ENCODE measurements at places on chromosomes 13 and 19.

- DNase-seq, result no peak
Observed at GRCh38 chr13:31968473-31968872, 63.1 kb upstream of the FRY start.

DNA sequence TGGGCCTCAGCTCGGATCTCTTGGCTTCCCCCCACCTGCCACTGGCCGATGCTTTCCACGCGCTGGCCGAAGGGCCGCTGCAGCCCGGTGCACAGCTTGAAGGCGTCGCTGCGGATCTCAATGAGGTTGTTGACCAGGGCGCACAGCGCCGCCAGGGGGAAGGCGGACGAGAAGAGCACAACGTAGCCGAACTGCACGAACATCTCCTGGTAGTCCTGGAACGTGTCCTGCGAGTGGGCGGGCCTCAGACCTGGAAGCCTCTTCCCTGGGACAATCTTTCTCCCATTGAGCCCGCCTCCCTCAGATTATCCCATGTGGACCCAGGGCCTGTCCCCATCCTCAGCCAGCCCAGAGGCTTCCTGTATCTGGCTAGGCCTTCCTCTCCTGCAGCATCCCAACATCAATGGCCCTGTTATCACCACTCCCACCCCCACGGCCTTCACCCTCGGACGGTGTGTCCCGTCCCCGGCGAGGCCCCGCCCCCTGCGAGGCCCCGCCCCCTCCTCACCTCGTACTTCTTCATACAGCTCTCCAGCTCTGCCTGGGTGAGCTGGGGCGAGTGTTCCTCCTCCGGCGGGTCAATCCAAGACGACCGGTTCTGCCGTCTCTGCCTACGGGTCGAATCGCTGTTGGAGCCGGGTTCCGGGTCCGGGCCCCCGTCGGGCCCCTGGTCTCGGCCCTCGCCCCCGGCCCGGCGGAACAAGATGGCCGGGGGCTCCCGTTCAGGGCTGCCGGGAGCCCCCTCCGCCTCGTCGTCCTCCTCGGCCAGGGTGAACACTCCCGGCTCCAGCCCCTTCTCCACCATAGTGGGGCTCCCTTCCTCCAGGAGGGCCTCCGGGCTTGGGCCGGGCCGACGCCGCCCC is 6.8 kb downstream of the ANO8 start:
- DNase-seq, result no peak

GRCh38 chr13:22569811-22570210 is 611.0 kb upstream of the SGCG start:
- no peak for DNase-seq

- no peak for DNase-seq
Observed at GRCh38 chr19:2613507-2614295, 88.8 kb downstream of the GNG7 start.

- DNase-seq, result no peak
Observed at GRCh38 chr13:49545661-49546060, 39.7 kb downstream of the RCBTB1 start.

DNA sequence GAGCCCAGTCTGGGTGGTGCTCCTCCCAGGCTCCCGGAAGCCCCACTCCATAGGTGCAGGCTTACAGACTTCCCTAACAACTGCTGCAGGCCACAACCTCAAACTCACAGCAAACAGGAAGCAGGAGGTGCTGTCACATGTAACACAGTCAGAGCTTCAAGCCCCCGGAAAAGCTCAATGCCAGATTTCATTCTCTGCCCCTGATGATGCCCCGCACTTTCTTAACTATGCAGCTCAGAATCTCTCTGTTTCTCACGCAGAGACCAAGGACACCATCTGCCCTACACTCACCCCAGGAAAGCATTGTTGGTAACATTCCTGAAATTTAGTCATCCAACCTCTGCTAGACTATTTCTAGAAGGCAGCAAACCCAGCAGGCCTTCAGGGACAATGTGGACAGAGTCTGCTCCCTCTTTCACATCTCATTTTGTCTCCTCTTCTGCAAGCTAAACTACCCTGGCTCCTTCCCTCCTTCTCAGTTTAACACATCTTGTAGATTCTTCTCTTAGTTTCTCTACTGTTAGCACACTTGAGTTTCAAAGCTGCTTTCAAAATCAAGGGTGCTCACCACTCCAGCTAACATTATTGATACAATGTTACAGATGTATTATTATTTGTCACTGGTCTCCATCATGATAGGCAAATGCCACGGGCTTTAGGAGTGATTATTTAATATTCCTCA is 162.5 kb downstream of the KCTD12 start:
- no peak for DNase-seq

- no peak for DNase-seq
Observed at GRCh38 chr13:39915418-39915817, 260.0 kb downstream of the COG6 start.

- no peak for DNase-seq
Observed at GRCh38 chr13:73090823-73091187, 32.0 kb downstream of the KLF5 start.

GRCh38 chr13:111058796-111059506 is 56.2 kb upstream of the ARHGEF7 start:
- no peak for DNase-seq

GRCh38 chr13:57857945-57858344 is 226.4 kb downstream of the PCDH17 start:
- DNase-seq, result no peak

- DNase-seq, result no peak
Observed at GRCh38 chr13:20848203-20848602, 54.3 kb downstream of the XPO4 start.

GRCh38 chr13:89238496-89238895 is 1567.3 kb downstream of the SLITRK5 start:
- no peak for DNase-seq

Measured in GOT3 (cell line).